ENCODE measurements at places on chromosomes 6 and 20. TPM values are rescaled to one million over a fixed set of nuclear protein-coding genes. Genes with fewer than 3 reads are reported as not detected.

- DNase-seq = no peak
Observed at GRCh38 chr6:3738381-3739131, 13.0 kb downstream of the PXDC1 start.

DNA sequence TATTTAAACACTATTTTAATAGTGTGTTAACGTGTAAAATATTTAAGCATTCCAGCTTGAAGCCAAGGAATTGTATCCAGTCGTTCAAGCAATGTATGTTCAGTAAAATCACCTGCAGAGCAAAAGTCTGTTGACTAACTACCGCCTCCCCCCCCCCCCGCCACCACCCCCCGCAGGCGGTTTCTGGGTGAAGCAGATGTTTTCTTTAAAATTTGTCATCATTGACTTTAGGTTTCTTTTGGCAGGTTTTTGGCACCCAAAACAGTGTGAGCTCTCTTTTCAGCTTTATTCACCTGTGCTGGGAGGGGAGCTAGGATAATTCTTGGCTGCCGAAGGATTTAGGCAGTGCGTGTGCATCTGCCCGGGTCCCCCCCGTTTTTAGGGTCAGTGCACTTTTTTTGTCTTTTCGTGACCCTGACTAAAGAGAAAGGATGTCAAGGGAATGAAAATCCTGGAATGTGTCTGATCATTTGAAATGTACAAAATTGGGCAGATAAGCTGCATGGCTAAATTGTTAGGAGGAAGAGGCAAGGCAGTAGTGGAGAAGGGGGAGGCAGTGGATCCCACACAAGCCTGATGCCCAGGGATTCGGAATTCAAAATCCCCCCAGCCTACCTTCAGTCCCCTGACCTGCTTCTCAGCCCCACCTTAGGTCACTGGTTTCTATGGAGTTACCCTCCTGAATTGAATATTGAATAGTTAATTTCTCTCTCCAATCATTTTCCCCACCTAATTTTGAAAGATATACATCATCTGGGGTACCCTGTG is 1.1 kb downstream of the EDN1 start:
- no peak for DNase-seq

DNA sequence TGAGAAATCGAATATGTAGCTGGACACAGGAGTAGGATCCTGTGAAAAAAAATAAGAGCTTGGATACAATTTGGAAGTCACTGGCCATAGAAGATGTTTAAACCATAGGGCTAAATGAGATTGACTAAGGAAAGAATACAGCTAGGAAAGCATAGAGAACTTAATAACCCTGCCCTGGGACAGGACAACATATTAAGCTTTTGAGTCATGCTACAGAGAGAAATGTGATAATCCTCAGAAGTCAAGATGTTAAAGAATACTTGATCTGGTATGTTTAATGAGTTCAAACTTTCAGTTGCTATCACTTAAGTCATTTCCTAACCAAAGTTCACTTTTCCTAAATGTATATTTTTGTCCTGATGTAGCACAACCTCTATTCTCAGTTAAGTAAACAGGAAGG is 154.6 kb upstream of the TSHZ2 start:
- no peak for DNase-seq

- no peak for DNase-seq
Observed at GRCh38 chr20:16552015-16552414, 21.2 kb downstream of the KIF16B start.

DNA sequence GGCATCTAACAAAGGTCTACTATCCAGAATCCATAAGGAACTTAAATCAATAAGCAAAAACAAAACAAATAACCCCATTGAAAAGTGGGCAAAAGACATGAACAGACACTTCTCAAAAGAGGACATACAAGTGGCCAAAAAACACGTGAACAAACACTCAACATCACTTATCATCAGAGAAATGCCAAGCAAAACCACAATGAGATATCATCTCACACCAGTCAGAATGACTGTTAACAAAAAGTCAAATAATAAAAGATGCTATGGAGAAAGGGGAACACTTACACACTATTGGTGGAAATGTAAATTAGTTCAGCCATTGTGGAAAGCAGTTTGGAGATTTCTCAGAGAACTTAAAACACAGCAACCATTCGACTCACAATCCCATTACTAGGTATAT is 19.4 kb upstream of the VNN1 start:
- no peak for DNase-seq

- DNase-seq = no peak
Observed at GRCh38 chr6:127592964-127593363, 16.0 kb downstream of the C6orf58 start.

DNA sequence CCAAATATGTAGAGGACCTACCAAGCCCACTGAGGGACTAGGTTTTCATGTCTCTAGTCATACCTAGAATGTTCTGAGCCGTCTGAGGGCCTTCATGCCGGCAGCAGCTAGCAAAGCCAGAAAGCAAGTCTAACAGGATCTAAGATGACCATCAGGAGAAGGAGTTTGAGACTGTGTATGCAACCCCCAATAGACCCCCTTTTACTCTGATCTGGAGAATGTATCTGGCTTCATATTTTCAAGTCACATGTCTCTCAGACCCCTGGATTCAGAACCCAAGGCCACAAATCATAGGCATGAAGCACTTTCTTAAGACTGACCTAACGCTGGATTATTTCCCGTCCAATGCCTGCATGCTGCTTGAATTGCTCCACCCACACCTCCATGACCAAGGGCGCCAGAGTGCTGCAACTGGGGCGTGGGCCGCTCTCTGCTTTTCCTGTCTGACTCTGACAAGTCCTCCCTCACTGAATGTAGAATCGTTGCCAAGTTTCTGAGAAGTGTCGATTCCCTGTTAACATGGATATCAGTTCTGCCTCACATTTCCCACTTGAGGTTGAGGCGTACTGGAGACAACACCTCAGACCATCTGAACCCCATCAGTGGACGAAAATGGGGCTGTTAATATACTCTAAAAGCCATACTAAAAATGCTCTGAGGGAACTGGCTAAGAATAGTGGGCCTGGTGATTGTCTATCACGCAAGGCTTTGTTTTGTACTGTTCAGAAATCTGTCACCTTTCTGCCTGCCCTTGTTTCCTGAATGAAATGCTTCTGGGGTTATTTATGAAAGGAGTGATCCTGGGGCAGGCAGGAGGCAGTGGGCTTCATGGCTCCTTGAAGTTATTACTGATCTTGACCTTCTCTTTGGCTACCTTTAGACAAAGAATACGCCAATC is 23.9 kb upstream of the ASXL1 start:
- no peak for DNase-seq

- DNase-seq = peak; percentile 74
Observed at GRCh38 chr6:16681260-16681873, 79.9 kb downstream of the ATXN1 start.

DNA sequence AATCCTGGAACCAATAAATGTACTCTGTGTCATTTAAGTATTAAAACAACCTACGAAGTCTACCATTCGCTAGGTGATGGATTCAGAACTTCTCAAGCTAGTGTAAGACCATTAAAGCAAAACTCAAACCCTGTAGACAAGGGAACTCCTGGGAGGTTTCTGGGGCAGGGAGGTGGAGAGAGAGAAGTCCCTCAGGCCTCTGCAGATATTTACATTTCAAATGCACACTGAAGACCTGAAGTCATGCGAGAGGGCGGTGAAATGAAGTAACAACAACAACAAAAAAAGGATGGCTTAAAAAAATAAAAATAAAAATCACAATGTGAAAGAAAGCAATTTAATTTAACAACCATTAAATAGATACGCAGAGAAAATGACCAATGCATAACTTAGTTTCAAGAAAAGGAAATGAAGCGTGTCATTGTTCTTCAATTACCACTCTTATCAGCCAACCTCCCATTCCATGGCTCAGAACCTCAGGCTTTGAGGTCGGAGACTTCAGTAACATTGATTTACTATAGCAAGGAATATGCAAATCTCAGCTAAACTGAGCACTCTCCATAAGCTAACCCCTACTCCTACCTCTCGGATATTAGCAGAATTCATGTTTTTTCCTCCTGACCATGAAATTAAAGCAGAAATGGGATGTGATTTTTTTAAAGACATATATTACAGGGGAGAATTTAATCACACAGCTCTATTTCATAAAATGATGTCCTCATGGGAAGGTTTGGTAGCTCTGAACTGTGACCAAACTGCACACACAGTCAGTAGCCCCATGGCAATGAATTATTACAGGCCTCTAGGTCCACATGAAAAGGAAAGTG is 140.6 kb downstream of the KIF16B start:
- no peak for DNase-seq

DNA sequence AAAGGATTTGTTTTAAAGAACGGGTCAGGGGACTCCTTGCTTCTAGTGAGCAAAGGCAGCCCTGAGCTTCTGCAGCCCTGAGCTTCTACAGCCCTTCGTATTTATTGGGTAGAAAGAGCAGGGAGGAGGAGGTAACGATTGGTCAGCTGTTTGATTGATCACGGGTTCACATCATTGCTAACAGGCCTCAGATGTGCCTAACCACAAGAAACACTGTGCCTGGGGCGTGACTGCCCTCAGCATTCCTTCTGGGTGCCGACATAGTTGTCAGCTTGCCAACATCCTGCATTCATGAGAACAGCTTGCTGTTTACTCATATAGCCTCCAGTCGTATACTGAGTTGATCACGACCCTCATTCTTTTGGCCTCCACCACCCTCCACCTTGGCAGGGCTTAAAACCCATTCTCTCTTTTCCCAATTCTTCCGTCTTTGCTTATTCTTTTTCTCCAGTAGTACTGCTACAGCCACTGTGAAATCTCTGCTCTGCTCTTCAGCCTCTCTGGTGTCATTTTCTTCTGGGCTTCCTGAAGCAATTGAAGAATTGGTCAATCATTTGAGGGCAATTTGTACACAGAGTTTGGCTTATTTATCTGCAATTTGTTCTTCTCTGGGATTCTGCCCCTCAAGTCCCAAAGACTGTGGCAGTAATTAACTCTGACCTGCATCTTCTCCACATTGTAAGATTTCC is 25.4 kb upstream of the NOP56 start:
- peak; percentile 31 for DNase-seq

GRCh38 chr6:48541649-48542048 is 430.7 kb upstream of the PTCHD4 start:
- no peak for DNase-seq

GRCh38 chr6:131966443-131966842 is 15.3 kb upstream of the CCN2 start:
- no peak for DNase-seq

DNA sequence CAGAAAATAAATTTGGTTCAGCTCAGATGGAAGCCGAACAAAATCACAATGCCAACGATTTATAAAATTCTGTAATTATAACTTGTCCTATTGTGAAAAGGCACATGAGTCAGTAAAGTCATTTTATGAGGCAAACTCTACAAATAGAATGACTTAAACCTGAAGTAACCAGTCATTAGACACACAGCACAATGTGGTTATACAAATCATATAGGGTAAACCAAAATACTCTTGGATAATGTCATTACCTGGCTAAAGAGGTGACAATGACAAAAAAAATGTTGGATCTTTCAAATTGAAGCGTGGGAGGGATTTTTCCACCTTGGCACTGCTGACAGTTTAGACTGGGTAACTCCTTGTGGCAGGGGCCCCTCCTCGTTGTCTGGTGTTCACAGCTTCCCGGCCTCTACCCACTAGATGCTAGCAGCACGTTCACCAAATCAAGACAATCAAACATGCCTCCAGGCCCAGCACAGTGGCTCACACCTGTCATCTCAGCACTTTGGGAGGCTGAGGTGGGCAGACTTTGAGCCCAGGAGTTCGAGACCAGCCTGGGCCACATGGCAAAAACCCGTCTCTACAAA is 5.0 kb downstream of the ANKRD60 start:
- DNase-seq = no peak

Gene CUTA
- polyA plus RNA-seq = 347 TPM

Gene PGC
- polyA plus RNA-seq = not detected

Gene ADGRG6
- polyA plus RNA-seq = 32.9 TPM

Gene C20orf144
- 0.13 TPM for polyA plus RNA-seq

Gene SLC22A3
- not detected for polyA plus RNA-seq

Gene ARMH2
- polyA plus RNA-seq = not detected

Gene BPIFB4
- not detected for polyA plus RNA-seq

Gene BHLHE23
- polyA plus RNA-seq = not detected

Gene SKIC2
- polyA plus RNA-seq = 17.7 TPM
